ENCODE measurements at places on chromosomes 4 and X.
A peak's percentile ranks its signal among the peaks of the same experiment; 100 is the strongest.

- no peak for DNase-seq
Observed at GRCh38 chr4:155207534-155208257, 740 bp upstream of the NPY2R start.

DNA sequence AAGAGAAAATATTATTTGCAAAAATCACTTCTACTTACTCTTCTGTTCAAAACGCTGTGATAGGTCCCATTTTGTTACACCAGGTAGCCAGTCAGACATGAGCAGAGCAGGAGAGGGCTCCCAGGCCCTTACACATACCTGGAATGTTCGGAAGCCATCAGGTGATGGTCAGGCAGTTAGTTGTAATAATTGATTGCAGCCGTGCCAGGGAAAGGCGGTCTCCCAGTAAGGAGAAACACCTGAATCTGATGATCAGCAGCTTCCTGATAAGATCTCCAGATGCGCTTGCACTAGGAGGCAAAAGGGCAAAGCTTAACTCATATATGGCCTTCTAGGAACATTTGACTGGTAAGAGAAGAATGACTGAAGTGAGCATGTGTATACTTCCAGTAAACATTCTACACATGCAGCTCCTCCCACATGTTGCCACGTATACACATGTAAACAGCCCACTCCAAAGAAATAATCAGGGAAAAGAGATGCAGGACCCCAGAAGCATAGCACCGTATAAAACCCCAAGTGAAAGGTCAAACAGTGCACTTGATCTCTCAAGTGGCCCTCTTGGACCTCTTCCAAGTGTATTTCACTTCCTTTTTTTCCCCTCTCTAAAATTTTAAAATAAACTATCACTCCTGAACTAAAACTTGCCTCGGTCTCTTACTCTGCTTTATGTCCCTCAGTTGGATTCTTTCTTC lies 1338.0 kb downstream of the FSTL5 start:
- DNase-seq, result no peak

- peak; percentile 82 for DNase-seq
Observed at GRCh38 chr4:84814094-84814750, 152.3 kb downstream of the WDFY3 start.

DNA sequence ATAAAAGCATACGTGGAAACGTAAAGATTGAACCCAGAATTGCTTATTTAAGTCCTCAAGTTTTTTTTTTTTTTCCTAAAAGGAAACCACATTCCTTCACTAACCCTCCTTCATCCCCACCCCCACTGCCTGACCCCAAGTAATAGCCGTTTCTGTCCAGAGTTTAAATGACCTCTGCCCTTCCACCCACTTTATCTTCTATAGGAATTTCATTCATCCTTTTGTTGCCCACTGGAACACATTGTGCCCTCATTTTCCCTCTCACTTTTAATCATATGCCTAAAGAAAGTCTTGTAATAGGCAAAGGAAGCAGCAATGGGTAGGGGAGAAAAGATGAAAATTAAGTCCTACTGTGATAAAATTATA lies 62.7 kb downstream of the SH3RF1 start:
- no peak for DNase-seq

- no peak for DNase-seq
Observed at GRCh38 chrX:128460835-128461234, 408.6 kb upstream of the ACTRT1 start.

DNA sequence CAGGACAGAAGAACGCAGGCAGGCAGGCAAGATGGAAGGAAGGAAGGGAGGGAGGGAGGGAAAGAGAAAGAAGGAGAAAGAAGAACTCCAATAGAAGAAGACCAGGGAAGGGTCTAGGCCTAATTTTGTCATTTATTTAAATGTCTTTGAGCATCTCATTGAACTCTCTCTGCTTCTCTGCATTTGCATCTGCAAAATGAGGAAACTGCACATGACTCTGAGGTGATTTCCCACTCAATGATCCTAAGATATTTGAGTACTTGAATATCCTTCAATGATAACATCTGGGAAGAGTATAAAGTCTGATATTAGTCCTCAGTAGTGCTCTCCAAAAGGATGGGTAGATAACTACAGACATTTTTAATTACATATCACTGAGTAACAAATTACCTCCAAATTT lies 33.1 kb upstream of the RBPJ start:
- no peak for DNase-seq

DNA sequence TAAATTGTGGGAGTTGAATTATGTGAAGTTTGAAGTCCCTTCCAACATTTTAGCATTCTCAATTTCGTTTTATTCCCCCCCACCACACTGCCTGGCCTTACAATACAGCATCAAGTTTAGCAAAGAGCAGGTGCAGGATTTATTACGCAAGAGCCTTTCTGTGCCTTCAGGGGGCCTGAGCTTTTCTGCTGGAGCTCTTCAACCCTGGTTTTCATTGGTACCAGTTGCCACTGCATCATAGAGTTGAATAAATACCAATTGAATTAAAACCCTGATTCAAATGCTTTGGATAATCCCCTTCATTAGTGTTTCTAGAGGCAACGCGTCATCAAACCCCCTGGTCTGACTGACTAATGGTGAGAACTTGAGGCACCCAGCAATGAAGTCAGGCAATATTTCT lies 43.6 kb upstream of the KIT start:
- no peak for DNase-seq

- no peak for DNase-seq
Observed at GRCh38 chr4:23384741-23385140, 505.1 kb downstream of the PPARGC1A start.

DNA sequence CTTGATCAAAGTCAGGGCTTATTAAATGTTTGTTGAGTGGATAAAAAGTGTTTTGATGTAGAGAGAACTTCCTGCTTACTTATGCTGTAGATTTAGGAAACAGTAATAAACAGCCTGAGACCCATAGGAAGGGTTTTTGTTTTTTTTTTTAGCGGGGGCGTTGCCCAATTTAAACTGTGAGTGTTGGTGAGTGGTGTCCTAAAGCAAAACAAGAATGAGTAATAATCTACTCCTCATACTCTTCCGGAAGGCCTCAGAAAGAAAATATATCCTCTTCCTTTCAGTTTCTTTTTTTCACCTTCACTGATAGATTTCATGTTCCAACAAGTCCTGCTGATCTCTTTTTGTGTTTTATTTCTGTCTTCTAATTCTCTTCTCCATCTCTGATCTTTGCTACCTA lies 104.4 kb upstream of the SCML1 start:
- no peak for DNase-seq

DNA sequence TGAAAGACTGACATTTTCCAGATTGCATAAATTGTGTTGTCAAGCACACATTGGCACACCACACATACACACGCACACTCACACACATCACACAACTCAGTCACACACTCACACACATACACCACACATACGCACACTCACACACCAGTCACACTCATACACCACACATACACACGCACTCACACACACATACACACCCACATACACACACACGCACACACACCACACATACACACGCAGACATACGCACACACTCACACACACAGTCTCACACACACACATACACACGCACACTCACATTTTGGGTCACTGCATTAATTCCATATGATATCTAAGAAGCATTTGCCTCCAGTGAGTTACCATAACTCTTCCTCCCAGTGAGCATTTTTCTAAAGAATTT lies 578.3 kb upstream of the FRG1 start:
- DNase-seq, result no peak

DNA sequence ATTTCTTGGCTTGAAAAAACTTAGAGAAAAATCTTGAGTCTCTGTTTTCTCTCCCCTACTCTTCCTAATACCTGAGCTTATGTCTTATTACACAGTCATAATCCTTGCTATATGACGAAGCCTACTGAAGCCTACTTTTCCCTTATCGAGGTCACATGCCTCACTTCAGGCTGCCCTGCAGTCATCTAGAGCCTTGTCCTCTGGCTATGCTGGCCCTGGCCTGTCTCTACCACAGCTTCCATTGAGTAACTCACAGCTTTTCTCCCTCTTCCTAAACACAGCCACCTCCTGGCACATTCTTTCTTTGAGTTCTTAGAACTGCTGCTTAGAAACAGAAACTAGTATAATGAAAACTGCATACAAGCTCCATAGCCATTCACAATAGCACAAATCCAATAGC lies 1698.3 kb downstream of the STIM2 start:
- no peak for DNase-seq

DNA sequence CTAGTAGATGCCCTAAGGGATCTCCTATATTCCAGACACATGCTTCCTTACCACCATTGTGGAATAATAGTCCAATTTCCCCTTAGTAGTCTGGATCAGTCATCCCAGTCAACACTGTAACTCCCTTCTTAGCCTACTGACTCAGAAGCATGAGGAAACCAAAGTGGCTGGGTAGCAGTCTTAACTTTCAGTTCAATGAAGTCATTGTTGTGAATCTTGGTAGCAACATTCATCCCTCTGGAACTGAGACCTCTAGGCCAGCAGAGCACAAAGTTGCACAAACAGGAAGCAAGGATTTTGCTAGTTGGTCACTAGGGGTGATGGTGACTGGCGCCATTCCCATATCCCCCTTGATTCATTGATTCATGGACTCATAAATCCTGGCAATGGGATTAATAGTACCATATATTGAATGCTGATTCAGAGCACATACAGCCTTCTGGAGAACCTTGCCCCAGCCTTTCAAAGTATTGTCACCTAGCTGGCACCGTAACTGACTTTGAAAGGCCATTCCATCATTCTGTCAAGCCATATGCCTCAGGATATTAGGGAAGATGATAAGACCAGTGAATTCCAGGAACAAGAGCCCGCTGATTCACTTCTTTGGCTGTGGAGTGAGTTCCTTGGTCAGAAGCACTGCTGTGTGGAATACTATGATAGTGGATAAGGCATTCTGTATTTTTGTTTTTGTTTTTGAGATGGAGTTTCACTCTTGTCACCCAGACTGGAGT lies 19.7 kb upstream of the GPAT3 start:
- DNase-seq, result peak; percentile 42

DNA sequence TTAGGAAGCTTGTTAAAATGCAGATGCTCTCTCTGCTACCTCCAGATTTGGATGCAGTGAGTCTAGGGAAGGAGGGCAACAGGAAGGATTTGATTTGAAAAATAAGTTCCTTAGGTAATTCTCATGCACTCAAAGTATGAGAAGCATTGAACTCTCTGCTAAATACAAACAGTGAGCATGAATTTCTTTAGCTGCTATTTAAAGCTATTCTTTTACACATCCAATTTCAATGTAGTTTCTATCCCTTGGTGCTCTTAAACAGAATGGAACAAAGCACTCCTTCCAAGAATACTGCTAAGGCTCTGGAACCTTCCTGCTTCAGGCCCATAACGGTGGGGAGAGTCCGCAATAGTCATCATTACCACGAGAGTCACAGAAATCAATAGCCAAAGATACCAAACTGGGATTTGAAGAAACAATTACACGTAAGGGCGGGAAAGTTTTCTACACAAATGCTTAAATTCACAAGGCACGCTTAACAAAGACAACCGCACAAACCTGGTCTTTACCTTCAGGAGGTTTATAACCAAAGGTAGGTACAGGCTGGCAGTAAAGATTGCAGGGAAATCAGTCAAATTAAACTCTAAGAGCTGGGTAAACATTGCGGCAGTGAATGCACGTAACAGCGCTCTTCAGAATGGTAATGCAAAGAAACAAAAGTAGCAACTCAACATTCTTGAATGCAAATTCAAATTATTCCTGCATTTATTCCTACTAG lies 123.2 kb upstream of the NAP1L5 start:
- DNase-seq, result no peak

- DNase-seq, result peak; percentile 0
Observed at GRCh38 chr4:175705407-175705806, 106.7 kb downstream of the GPM6A start.

- DNase-seq, result no peak
Observed at GRCh38 chr4:183195534-183195933, 96.5 kb downstream of the WWC2 start.

DNA sequence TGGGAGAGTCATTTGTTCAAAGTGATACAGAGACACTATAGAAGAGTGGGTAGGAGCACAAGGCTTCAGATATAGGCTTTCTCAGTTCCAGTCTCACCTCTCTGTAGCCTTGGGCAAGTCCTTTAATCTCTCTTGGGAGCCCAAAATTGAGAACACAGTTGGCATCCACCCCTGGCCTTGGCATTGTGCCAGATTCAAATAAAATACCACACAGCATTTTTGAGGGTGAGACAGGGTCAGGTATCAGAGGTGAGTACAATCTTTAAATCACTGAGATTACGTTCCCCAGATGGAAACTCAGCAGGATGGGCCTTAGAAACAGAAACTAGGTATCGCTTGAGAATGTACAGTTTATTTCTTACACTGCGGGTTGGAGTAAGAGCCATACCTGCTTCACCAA lies 25.2 kb upstream of the SMIM10L2A start:
- DNase-seq, result no peak

- no peak for DNase-seq
Observed at GRCh38 chr4:53571936-53572599, 19.2 kb downstream of the LNX1 start.

GRCh38 chr4:108047199-108047598 lies 57.5 kb downstream of the HADH start:
- no peak for DNase-seq

All from skeletal muscle cell (primary cell).